ENCODE measurements at places on chromosomes 16 and 17.

DNA sequence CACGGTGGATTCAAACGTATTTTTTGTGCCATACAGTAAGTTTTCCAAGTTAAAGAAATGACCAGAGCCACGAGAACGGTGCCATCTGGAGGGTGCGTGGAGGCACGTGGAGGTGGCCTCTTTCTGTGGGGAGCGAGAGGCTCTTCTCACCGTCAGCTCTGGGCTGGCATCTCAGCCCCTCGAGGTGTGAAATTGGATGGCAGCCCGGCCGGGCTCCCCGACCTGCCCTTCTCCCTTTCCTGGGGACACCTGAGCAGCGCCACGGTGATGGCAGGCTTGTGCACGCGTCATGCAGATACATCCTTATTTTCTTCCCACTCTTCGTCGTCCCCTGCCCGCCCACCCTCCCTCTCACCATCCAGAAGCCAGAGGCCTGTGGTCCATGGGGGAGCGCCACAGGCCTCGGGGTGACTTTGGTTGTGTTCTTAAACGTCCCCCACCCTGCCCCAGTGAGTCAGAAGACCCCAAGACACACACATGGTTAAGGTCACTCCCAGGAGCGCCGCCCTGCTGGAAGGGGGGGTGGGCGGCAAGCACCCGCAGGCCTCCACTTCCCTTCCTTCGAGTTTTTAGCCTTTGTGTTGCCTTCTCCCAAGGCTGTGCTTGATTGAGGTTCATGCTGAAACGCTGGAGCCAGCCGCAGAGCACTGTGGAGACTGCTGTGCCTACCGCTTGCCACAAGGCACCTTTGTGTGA lies 109.4 kb downstream of the BANP start:
- no peak for DNase-seq

- peak; percentile 62 for DNase-seq
These were observed 29.6 kb downstream of the NPTX1 start for GRCh38 chr17:80446645-80447405.

DNA sequence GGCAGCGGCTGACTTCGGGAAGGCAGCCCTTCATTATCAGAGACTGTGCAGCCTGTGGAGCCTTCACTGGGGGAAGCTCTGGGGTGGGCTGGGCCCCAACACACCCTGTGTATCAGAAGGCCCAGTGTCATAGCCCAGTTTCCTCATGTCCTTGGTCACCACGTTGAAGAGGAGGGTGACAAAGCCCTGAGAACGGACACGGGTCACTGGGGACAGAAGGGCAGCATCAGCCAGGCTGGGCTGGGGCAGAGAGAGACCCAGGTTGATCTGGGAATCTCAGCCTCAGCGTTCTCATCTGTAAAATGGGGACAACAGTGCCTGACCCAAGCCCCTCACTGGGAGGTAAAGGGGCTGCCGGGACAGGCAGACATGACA lies 19.3 kb downstream of the B9D1 start:
- no peak for DNase-seq

DNA sequence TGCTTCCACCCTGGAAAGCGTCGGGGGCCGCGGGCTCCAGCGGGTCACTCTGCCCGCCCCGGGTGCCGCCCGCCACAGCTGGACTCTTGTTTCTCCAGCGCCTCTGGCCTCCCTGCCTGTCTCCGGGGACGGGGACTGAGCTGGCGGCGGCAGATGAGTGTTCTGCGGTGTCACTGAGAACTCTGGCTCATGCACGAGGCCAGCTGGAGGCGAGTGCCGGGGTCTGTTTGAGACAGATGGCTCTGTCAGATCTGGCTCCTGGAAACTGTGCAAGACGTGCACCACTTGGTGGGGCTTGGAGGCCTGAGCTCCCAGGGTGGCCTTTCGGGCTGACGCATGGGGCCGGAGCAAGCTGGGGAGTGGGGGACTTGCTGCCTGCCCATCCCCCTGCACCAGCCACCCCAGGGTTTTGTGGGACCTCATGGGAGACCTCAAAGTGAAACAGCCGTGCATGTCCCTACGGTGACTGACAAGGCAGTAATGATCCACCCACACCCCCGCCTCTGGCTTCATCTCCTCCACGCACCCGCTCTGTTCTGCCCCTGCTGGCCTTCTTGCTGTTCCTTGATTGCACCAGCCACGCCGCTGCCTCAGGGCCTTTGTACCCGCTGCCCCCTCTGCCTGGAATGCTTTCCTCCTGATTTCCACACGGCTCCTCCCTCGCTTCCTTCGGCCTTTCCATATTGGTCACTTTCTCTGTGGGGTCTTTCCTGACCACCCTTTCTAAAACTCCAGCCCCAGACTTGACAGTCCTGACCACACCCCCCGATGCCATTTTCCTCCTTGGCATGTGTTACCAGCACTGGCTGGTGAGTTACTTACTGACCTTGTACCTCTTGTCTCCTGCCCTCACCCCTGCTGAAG lies 174.9 kb upstream of the CIBAR2 start:
- peak; percentile 64 for DNase-seq

DNA sequence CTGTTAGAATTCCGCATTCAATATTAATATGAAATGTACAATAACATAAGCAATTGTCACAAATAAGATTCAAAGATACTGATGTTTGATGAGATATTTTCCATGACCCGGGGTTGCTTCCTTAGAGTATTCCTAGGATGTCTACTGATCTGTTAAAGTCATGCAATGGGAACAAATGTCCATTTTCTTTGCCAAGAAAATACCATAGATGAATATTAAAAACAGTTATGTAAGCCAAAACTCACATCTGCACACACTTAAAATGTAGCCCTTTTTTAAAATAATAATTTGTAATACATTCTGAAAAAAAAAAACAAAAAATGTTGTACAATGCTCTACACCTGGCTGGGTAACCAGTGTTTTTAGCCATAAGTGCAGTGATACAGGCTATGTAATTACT lies 259.4 kb upstream of the AXIN2 start:
- DNase-seq, result no peak

DNA sequence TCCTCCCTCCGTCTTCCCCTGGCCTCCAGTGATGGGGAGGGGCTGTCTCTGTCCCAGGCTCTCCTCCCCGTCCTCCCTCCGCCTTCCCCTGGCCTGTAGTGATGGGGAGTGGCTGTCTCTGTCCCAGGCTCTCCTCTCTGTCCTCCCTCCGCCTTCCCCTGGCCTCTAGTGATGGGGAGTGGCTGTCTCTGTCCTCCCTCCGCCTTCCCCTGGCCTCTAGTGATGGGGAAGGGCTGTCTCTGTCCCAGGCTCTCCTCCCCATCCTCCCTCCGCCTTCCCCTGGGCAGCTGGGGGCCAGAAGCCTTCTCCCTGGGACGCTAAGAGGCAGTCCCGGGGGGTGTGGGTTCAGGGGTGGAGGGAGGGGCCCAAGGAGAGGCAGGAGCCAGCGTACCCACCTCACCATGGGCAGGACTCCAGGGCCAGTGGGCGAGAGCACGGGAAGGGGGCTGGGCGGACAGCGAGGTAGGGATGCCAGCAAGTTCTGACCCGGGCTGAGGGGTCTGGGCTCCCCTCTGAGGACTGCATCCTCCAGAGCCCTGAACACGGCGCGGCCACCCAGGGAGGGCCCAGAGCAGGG lies 14.8 kb downstream of the UTS2R start:
- DNase-seq, result no peak

- peak; percentile 80 for DNase-seq
These were observed 22.5 kb upstream of the ENPP7 start for GRCh38 chr17:79707931-79708891.

DNA sequence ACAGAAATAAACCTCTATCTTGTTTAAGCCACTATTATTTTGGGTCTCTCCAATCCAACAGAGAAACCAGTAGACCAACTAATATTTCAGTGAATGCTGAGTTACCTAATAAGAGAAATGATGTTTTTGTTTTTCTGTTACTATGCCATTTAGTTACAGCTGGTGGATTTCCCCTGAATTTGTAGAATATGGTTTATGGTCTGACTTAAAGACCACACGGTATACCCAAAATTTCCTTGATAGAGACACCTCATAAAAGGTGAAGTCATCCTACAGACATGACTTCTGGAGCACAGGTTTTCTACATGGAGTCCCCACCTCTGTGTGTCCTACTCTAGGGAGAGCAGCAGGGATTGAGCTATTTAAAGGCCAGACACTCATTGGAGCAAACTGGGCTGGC lies 13.3 kb downstream of the PIK3R5 start:
- no peak for DNase-seq

- no peak for DNase-seq
These were observed 36.0 kb upstream of the SLC39A11 start for GRCh38 chr17:73128496-73128895.

Measured in GM03348 (cell line).